ENCODE measurements at places on chromosomes 2 and 18. TPM values are rescaled to one million over a fixed set of nuclear protein-coding genes. Genes with fewer than 3 reads are reported as not detected.

The CCDC178 gene
- not detected for total RNA-seq

The RALBP1 gene
- total RNA-seq = 6.5 TPM

The ASB18 gene
- not detected for total RNA-seq

The RBBP8 gene
- total RNA-seq = 1.2 TPM

Measured in CD4-positive, alpha-beta T cell (primary cell).